ENCODE measurements at places on chromosomes 2 and 18. TPM values are rescaled to one million over a fixed set of nuclear protein-coding genes. Genes with fewer than 3 reads are reported as not detected.

The IL1RL1 gene
- total RNA-seq = 0.77 TPM

The OSBPL1A gene
- total RNA-seq = 47.5 TPM

The LONRF2 gene
- total RNA-seq = 7.6 TPM

The DYSF gene
- 0.66 TPM for total RNA-seq

The PLGLB1 gene
- 0.22 TPM for total RNA-seq

The PLGLB2 gene
- 2.1 TPM for total RNA-seq

The XRCC5 gene
- 386 TPM for total RNA-seq

The CHRNG gene
- total RNA-seq = not detected

The NETO1 gene
- total RNA-seq = not detected

The LBH gene
- 56.1 TPM for total RNA-seq

The IL37 gene
- not detected for total RNA-seq

The CHRND gene
- not detected for total RNA-seq

The TMEM198 gene
- 0.77 TPM for total RNA-seq

The TMEM169 gene
- 0.66 TPM for total RNA-seq

The NOL4 gene
- total RNA-seq = not detected

The LOXHD1 gene
- not detected for total RNA-seq

The AKAIN1 gene
- not detected for total RNA-seq

The RHBDD1 gene
- total RNA-seq = 44.1 TPM

The OSBPL6 gene
- 3.6 TPM for total RNA-seq

The FAM228A gene
- under 0.01 TPM for total RNA-seq

The SLC4A3 gene
- total RNA-seq = 9.5 TPM

The DSG1 gene
- total RNA-seq = not detected

The MC2R gene
- total RNA-seq = not detected

The REG3G gene
- total RNA-seq = not detected

The SH3RF3 gene
- 4.7 TPM for total RNA-seq

The LRRFIP1 gene
- total RNA-seq = 102 TPM

The VAMP5 gene
- total RNA-seq = 27.1 TPM

The C2orf72 gene
- 0.22 TPM for total RNA-seq

The ELAC1 gene
- 7.0 TPM for total RNA-seq

The FOXI3 gene
- not detected for total RNA-seq

The SETBP1 gene
- total RNA-seq = 2.2 TPM

The TMEM163 gene
- not detected for total RNA-seq

The PKDCC gene
- total RNA-seq = 55.4 TPM

The GAREM1 gene
- 2.4 TPM for total RNA-seq

The ANKRD62 gene
- total RNA-seq = not detected

The SFTPB gene
- total RNA-seq = under 0.01 TPM

The PRKAG3 gene
- not detected for total RNA-seq

The KIAA2012 gene
- total RNA-seq = not detected

The TIA1 gene
- total RNA-seq = 99.6 TPM

The SP9 gene
- not detected for total RNA-seq

The DNAJC5G gene
- total RNA-seq = not detected

The TRIM43 gene
- not detected for total RNA-seq

The RBM44 gene
- 0.25 TPM for total RNA-seq

The EMX1 gene
- total RNA-seq = not detected

The PARD6G gene
- total RNA-seq = 6.1 TPM

The SERPINB13 gene
- total RNA-seq = not detected

The CYS1 gene
- 1.5 TPM for total RNA-seq

The EPG5 gene
- total RNA-seq = 62.5 TPM

The IL1R1 gene
- 11.2 TPM for total RNA-seq

The UGT1A7 gene
- total RNA-seq = not detected

The ABCA12 gene
- total RNA-seq = not detected

The UGT1A3 gene
- total RNA-seq = not detected

The KCNJ13 gene
- total RNA-seq = not detected

The C2orf15 gene
- not detected for total RNA-seq

The NEU2 gene
- total RNA-seq = not detected

The ITGA4 gene
- total RNA-seq = 83.0 TPM
